ENCODE measurements at places on chromosomes 5 and 9.

DNA sequence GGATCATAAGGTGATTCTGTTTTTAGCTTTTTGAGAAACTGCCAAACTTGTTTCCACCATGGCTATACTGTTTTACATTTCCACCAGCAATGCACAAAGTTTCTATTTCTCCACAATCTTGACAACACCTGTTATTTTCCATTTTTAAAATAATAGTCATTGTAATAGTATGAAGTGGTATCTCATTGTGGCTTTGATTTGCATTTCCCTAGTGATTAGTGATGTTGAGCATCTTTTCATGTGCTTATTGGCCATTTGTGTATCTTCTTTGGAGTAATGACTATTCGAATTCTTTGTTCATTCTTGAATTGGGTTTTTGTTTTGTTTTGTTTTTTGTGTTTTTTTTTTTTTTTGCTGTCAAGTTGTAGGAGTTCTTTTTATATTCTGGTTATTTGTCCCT, 4.9 kb downstream of the GARNL3 start:
- no peak for DNase-seq

- no peak for DNase-seq
Observed at GRCh38 chr9:91207397-91207728, 154.4 kb downstream of the AUH start.

DNA sequence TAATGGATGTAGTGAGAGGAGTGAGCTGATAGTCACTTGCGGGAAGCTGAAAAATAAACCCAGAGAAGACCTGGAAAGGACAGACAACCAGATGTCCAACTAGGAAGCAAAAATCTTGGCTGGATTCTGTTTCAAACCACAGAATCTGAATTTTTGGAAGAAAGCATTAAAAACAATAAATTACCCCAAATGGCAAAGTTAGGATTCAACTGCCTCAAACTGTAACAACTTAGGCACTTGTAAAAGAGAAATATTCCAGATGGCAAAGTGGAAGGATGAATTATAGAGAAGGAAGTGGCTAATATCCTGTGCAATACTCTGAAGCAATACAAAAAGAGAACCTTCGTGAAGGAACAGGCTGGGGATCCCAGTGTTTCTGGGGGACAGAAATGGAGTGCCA, 46.8 kb upstream of the SLIT3 start:
- no peak for DNase-seq

- no peak for DNase-seq
Observed at GRCh38 chr5:69288688-69289087, 43.9 kb downstream of the CCDC125 start.

DNA sequence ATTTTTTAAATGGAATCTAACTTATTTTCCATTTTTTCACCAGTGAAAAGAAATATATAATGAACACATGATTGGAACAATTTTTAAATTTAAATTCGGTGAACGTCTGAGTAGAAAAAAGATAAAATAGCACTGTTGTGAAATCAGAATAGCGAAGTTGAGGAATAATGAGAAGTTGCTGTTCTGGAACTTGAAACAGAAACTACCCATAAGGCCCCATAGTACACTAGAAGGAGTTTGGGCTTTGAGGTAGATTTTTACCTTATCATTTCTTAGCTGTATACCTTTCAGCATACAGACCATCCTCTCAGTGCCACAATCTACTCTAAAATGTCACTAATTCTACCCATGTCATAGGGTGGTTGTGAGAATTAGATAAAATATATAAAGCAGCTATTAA, 35.1 kb downstream of the TDRD7 start:
- no peak for DNase-seq

GRCh38 chr9:117375956-117376355, 38.9 kb downstream of the ASTN2 start:
- no peak for DNase-seq

DNA sequence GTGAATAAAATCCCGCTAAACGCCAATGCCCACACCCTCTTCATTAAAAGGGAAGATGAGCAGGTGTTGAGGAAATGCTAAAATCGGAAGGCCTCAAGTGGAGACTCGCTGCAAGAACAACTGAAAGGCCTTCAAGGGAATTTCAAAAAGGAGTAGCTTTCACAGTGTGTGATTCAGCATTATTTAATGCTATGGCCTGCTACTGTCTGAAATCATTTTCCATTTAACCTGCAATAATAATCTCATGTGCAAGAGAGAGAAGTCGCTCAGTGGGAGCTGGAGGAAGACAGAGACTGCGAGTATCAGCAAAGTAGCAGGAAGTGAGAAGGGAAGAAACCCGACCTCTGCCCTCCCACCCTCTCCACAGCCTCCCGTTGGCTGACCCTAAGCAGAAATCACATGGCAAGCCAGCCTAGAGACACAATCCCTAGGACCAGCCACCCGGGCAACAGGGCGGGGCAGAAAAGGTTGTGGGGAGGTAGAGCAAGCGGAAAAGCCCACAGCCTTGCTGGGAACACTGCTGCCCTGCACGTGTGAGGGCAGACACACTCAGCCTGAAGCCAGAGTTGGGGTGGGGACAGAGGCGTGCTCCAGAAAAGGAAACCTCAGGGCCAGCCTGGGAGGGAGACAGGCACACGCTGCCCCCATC, 39.9 kb upstream of the CTSL start:
- DNase-seq: no peak

DNA sequence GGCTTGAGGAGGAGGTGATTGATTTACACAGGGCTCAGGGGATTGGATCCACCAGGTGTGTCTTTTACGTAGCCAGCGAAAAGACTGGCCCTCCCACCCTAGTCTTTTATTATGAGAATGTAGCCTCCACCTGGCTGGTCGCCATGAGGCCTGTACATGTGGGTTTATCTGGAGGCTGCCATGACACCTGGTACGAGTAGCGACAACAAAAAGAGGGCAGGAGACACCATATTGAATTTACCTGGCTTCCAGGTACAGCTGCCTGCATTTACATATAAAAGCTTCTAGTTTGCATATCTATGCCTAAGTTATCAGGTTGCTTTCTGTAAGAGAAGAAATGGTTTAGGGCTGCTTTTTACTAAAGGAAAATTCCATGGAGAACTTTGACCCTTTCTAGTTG, 1173.7 kb upstream of the SEMA6A start:
- DNase-seq: no peak

- no peak for DNase-seq
Observed at GRCh38 chr5:181203777-181204112, 1.3 kb downstream of the TRIM7 start.

GRCh38 chr9:69495296-69495695, 170.3 kb downstream of the ENTREP1 start:
- DNase-seq: no peak

GRCh38 chr5:120400356-120400755, 63.7 kb upstream of the PRR16 start:
- no peak for DNase-seq

- DNase-seq: no peak
Observed at GRCh38 chr5:76926329-76927105, 26.3 kb upstream of the CRHBP start.

- DNase-seq: no peak
Observed at GRCh38 chr5:80745490-80745889, 90.7 kb upstream of the DHFR start.

GRCh38 chr9:118362123-118362522, 657.9 kb downstream of the TLR4 start:
- DNase-seq: no peak

DNA sequence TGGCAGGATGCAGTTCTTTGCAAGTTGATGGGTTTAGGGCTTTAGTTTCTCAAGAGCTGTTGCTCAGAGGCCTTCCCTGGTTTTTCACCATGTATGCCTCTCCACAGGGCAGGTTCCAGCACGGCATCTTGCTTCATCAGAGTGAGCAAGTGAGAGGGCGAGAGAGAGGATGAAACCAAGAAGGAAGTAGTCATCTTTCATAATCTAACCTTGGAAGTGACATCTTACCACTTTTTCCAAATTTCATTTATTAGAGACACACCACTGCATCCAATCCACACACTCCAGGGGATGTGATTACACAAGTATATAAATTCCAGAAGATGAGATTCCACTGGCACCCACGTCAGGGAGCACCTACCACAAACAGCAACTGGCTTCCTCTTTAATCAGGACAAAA, 294.4 kb downstream of the MARCHF11 start:
- DNase-seq: no peak

DNA sequence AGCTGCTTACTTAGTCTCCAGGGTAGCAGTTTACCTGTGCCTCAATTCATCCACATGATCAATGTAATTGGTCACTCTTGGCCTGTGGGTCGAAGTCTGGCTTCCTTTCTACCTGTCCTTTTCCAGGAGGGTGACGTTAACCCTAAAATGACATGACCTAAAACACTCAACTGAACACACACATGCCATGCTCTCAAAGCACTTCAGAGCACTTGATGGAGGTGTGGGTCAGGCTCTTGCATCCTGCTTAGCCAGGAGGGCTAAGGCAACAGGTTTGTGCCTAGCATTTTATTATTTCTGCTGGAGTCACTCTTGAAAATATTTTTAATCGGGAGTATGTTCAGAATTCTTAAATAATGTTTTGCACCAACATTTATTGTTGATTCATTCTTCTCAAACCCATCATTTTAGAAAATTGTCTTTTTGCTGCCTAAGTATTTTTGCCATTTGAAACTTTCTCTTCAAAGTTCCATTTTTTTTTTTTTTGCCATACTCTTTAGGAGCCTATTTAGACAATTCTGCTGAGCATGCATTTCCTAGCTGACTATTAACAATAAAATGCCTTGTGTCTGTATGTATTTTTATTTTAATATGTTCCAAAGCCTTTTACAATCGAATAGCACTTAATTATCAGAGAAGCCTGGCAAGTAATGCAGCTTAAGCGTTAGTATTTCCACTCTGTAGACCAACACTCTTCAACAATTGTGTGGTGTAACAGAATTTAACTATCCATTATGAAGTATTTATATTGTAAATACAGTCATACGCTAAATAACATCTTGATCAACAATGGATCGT, 59.1 kb downstream of the ATP10B start:
- DNase-seq: no peak

DNA sequence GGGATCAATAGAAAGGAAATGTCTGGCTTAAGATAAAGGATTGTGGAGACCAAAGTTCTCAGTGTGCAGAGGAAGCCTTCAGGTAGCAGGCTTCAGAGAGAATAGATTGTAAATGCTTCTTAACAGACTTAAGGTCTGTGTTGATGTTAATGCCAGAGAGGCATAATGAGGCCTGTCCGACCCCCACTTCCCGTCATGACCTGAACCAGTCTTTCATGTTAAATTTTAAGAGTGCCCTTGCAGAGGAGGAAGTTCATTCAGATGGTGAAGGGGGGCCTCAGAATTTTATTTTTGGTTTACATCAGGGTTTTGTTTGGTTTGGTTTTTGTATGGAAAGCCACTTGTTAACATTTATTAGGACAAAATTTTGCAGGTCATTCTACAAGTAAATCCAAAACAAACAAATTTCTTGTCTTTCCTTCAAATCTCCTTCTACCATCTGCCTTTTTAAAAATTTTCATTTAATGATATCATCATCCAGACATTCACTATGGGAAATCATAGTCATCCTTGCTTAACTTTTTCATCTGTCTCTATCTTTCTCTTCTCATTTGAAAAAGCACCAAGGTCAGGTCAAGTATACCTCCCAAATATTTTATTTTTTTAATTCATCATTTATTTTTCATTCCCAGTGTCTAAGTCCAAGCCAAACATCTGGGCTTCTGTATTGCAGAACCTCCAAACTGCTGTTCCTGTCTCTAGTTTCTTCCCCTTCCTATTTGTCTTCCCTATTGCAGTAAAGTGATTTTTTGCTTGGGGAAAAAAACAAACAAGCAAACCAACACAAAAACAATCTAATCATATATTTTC, 6.9 kb upstream of the ABCA1 start:
- no peak for DNase-seq

GRCh38 chr5:55071413-55071812, 31.0 kb upstream of the GZMA start:
- DNase-seq: no peak

DNA sequence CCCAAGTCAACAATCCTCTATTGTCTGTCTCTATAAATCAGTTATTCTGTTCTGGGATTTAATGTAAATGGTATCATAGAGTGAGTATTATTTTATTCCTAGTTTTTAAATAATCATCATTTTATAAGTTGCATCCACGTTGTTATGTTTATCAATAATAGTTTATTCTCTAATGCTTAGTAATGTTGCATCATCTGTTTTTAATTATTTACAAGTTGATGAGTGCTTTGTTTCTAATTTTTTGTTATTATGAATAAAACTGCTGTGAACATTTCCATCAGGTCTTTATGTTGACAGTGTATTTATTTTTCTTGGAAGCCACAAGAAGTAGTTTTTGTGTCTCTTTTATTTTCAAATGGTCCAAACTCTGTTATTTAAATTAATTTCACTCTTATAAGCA, 1201.2 kb upstream of the CDH6 start:
- DNase-seq: no peak

DNA sequence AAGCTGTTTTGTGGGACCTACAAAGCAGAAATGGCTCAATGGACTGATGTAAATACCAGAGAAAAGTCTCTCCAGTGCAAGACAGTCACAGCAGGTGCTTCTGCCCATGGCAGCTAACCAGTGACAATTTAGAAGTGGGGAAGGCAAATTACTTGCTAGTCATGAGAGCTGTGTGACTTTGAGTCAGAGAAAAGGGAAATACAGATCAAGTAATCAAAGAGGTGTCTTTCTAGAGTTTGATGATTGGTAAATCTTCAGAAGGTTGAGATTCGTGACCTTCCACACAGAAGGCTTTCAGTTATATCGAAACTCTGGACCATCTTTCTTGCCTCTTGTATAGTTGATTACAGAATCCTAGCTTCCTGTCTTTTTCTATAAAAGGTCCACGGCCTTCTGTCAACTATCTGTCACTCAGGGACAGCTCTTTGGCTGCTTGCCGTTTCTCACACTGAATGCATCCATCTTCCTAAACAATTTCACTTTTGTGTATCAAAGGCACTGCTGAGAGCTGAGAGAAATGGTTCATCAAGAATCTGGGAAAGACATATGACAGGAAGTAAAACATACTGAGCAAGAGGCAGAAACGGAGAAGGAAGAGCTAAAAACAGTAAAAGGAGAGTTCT, 993.9 kb upstream of the ACO1 start:
- no peak for DNase-seq

GRCh38 chr5:178589180-178590140, 733 bp downstream of the COL23A1 start:
- no peak for DNase-seq

All from activated CD8-positive, alpha-beta memory T cell treated with anti-CD3 and anti-CD28 coated beads, Interleukin-2, amount 50 U/mL, for 4 hours (primary cell).